ENCODE measurements at places on chromosomes 4 and X.
A peak's percentile ranks its signal among the peaks of the same experiment; 100 is the strongest.

DNA sequence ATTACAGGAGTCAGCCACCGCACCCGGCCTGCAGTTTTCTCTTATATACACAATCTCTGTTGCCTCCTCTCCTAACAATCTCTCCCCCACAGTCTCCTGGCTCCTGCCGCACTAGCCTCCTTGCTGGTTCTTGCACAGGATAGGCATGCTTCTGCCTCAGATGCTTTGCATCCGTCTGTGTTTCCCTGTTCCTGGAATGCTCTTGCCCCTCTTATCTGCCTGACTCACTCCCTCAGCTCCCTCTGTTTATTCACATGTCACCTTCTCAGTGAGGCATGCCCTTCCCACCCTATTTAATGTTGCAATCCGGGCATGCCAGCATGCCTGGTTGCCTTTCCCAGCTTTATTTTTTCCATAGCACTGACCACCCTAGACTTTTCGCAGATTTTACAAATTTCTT, 161.9 kb downstream of the PHF8 start:
- peaks cover 13% of the 10 kb centered on the region for H3K27me3 ChIP-seq
- no peaks in the 10 kb centered on the region for H3K4me1 ChIP-seq
- no peak overlapping the region for H3K27ac ChIP-seq
- no peak for DNase-seq
- H3K4me3 ChIP-seq, result no peak overlapping the region

DNA sequence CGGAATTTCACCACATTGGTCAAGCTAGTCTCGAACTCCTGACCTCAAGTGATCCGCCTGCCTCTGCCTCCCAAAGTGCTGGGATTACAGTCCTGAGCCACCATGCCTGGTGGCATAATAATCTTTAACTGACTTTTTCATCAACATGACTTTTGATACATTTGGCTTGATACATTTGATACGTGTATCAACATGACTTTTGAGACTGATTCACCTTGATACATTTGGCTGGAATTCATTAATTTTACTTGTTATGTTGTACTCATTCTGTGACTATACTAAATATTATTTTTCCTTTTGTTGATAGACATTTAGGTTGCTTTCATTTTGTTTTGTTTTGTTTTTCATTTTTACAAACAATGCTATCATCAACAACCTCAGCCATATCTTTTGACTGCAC, 6.3 kb downstream of the TMEM154 start:
- peaks cover 15% of the 10 kb centered on the region for H3K4me1 ChIP-seq
- no peaks in the 10 kb centered on the region for H3K27me3 ChIP-seq
- peaks cover 17% of the 10 kb centered on the region for H3K36me3 ChIP-seq

GRCh38 chr4:110198435-110199416, at the start of gene ELOVL6:
Gene ELOVL6, minus strand, starts transcription at chr4:110198615. Its CDS starts 280 bp downstream, at chr4:110198335.
- peaks cover 30% of the 10 kb centered on the region for H3K4me1 ChIP-seq
- H3K4me3 ChIP-seq, result peak within 1 kb of the TSS; percentile 93
- peaks cover 10% of the 10 kb centered on the region for H3K36me3 ChIP-seq
- H3K27me3 ChIP-seq, result peaks cover 6% of the 10 kb centered on the region
- H3K27ac ChIP-seq, result peak within 1 kb of the TSS; percentile 96
- peak; percentile 54 for DNase-seq

DNA sequence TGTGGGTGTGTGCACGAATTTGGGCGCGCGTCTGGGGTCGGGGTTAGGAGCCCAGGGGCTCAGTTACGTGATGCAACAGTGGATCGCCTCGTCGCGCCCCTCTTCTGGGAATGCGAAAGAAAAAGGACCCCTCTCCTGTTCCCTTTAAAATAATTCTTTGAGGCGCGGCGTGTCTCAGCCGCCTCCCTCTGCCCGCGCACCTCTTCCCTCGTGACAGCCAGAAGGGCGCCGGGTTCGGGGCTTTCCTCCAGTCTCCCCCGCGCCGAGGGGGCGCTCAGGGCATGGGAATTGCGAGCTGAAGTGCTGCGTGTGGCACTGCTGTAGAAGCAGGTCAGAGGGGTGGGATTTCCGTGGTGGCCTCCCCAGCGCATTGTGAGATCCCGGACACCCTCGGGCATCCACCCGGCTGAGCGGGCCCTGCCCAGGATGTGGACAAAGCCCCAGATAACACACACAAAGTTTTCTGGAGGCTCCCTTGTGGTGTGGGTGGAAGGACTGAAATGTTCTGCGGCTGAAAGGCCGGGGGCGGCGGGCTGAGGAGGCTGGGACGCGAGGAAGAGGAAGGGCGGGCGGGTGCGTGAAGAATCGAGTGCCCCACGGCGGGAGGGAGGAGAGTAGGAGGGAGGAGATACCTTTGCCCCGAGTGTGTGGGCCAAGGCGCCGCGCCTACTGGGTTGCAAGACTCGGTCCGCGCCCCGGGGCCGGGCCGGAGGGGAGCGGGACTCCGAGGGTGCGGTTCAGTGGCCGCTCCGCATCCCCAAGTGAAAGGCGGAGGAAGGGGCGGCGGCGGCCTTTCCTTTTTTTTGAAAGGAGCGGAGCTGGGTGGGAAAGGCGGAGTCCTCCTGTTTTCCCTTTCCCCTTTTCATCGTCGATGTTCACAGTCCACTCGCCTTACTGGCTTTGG, 752 bp downstream of the SEPTIN11 start:
- no peaks in the 10 kb centered on the region for H3K27me3 ChIP-seq
- H3K4me1 ChIP-seq, result peaks cover 18% of the 10 kb centered on the region
- H3K27ac ChIP-seq, result peak overlapping the region; percentile 83

GRCh38 chr4:69708211-69708610, 52.2 kb downstream of the SULT1B1 start:
- no peaks in the 10 kb centered on the region for H3K36me3 ChIP-seq
- no peaks in the 10 kb centered on the region for H3K4me1 ChIP-seq
- no peak overlapping the region for H3K4me3 ChIP-seq
- no peaks in the 10 kb centered on the region for H3K27me3 ChIP-seq
- DNase-seq, result no peak

DNA sequence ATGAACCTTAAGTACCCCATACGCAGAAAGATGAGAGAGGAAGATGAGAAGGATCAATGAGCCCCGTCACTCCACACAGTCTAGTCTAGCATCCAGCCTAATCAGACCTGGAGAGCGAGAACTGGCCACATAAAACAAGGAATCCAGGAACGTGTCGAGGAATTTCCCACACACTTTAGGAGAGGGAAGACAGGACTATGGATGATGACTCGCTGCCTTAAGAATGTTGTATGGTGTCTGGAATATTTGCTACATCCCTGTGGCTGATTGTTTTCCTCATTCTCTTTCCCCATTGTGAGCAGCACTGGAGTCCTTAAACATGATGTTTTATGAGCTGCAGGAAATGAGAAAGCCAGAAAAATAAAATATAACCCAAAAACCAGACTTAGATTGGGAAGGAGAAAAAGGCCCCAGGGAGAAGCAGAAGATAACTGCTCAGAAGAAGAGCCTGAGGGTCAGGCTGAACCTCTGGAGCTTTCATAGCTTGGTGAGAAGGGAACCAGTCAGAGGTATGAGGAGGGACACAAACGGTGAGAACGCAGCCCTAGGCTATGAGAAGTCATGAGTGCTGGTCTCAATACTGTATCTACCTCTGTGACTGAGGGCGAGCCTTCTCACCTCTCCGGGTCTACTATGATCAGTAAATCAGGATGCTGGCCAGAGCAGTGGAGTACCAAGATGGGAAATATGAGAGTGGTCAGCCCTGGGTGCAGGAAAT, 139.5 kb upstream of the NOCT start:
- no peak overlapping the region for H3K4me3 ChIP-seq
- no peaks in the 10 kb centered on the region for H3K36me3 ChIP-seq
- peaks cover 14% of the 10 kb centered on the region for H3K27me3 ChIP-seq
- DNase-seq, result no peak
- no peak overlapping the region for H3K27ac ChIP-seq

GRCh38 chr4:169014586-169014985, 4.5 kb upstream of the CBR4 start:
- no peak overlapping the region for H3K27ac ChIP-seq
- peaks cover 10% of the 10 kb centered on the region for H3K4me1 ChIP-seq
- DNase-seq, result no peak
- no peaks in the 10 kb centered on the region for H3K36me3 ChIP-seq
- peaks cover 5% of the 10 kb centered on the region for H3K27me3 ChIP-seq

- DNase-seq, result no peak
- no peak overlapping the region for H3K27ac ChIP-seq
- H3K4me1 ChIP-seq, result no peaks in the 10 kb centered on the region
- no peak overlapping the region for H3K4me3 ChIP-seq
These were observed 227.9 kb upstream of the ANKRD50 start for GRCh38 chr4:124940387-124940786.

- DNase-seq, result no peak
- H3K4me1 ChIP-seq, result no peaks in the 10 kb centered on the region
- H3K27me3 ChIP-seq, result no peaks in the 10 kb centered on the region
- no peak overlapping the region for H3K4me3 ChIP-seq
- H3K36me3 ChIP-seq, result no peaks in the 10 kb centered on the region
These were observed 102.7 kb downstream of the TRAM1L1 start for GRCh38 chr4:116982656-116983055.

GRCh38 chrX:140151316-140151715, 186.0 kb upstream of the CXorf66 start:
- H3K27me3 ChIP-seq, result no peaks in the 10 kb centered on the region
- no peak overlapping the region for H3K27ac ChIP-seq

DNA sequence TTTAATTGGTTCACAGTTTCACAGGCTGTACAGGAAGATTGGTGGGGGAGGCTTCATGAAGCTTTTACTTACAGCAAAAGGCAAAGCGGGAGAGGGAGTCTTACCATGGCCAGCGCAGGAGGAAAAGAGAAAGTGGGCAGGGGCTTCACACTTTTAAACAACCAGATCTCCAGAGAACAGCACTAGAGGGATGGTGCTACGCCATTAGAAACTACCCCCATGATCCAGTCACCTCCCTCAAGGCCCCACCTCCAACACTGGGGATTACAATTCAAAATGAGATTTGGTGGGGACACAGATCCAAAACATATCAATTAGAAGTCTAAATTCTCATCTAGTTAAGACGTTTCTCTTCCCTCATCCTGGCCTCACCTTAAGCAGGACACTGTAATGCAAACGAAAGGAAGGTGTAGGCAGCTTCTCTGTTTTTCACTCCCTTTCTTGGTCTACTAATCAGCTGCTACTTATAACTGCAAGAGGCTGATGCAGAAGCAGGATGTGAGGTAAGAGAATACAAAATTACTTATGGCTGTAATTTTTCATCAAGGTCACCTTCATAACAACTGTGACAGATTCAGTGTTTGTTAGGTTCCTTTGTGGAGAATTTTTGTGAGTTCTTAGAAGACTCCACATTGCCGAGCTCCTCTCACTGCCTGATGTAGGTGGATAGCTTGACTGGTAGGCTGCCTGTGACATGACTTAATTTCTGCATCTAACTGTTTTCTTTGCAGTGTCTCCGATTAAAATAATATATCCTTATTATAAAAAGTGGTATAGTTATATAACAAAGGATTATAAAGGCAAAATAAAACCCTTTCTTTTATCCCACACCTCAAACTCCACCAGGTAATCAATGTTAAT, 255.1 kb downstream of the IL15 start:
- no peak overlapping the region for H3K4me3 ChIP-seq
- no peaks in the 10 kb centered on the region for H3K27me3 ChIP-seq
- H3K4me1 ChIP-seq, result no peaks in the 10 kb centered on the region
- no peaks in the 10 kb centered on the region for H3K36me3 ChIP-seq
- no peak overlapping the region for H3K27ac ChIP-seq
- DNase-seq, result no peak

GRCh38 chr4:14877246-14878225, 124.7 kb upstream of the CPEB2 start:
- DNase-seq, result peak; percentile 27
- no peak overlapping the region for H3K4me3 ChIP-seq
- peak overlapping the region; percentile 73 for H3K27ac ChIP-seq
- H3K36me3 ChIP-seq, result peaks cover 4% of the 10 kb centered on the region

GRCh38 chr4:70488748-70489147, 16.8 kb downstream of the MUC7 start:
- H3K36me3 ChIP-seq, result no peaks in the 10 kb centered on the region
- no peak overlapping the region for H3K27ac ChIP-seq
- no peaks in the 10 kb centered on the region for H3K4me1 ChIP-seq
- DNase-seq, result no peak

- H3K4me3 ChIP-seq, result no peak overlapping the region
- H3K4me1 ChIP-seq, result no peaks in the 10 kb centered on the region
- no peak overlapping the region for H3K27ac ChIP-seq
- DNase-seq, result no peak
- no peaks in the 10 kb centered on the region for H3K36me3 ChIP-seq
These were observed 1282.3 kb upstream of the TENM3 start for GRCh38 chr4:180960743-180961401.

GRCh38 chrX:95291561-95291960, 1393.1 kb upstream of the DIAPH2 start:
- H3K4me1 ChIP-seq, result no peaks in the 10 kb centered on the region
- DNase-seq, result no peak
- H3K27ac ChIP-seq, result no peak overlapping the region
- H3K27me3 ChIP-seq, result no peaks in the 10 kb centered on the region
- no peak overlapping the region for H3K4me3 ChIP-seq

DNA sequence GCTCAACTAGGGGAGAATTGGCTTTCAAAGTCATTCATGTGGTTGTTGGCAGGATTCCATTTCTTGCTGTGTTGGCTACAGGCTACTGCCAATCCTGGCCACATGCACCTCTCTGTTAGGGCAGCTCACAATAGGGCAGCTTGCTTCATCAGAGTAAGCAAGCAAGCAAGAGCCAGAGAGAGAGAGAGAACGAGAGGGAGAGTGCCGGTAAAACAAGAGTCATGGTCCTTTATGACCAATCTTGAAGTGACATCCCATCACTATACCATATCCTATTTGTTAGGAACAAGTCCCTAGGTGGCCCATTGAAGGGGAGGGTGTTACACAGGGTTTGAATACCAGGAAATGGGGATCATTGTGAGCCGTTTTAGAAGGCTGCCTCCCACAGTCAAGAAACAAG, 33.0 kb upstream of the TLR2 start:
- H3K27ac ChIP-seq, result peak overlapping the region; percentile 86
- H3K36me3 ChIP-seq, result no peaks in the 10 kb centered on the region
- no peak for DNase-seq
- peaks cover 3% of the 10 kb centered on the region for H3K27me3 ChIP-seq
- H3K4me1 ChIP-seq, result peaks cover 29% of the 10 kb centered on the region

DNA sequence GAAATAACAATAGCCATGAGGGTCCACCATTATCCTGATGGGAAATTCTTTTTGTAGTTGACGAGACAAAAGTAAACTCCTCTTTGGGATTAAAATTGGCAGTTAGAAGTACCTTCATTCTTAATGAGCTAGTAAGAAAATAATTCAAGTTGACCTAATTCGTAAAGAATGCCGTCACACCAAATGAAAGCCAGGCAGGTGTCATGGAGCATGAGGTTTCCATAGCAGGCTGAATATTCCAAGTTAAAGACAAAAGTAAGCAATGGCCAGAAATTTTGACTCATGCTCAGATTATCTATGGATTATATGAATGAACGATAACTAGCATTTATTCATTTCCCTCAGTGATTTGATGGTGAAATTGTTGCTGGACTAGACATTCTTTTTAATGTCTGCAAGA, 192.2 kb upstream of the FAT1 start:
- no peak overlapping the region for H3K27ac ChIP-seq
- DNase-seq, result no peak
- H3K4me3 ChIP-seq, result no peak overlapping the region
- no peaks in the 10 kb centered on the region for H3K4me1 ChIP-seq
- no peaks in the 10 kb centered on the region for H3K27me3 ChIP-seq
- H3K36me3 ChIP-seq, result no peaks in the 10 kb centered on the region

- no peak overlapping the region for H3K27ac ChIP-seq
- H3K27me3 ChIP-seq, result no peaks in the 10 kb centered on the region
- H3K4me1 ChIP-seq, result no peaks in the 10 kb centered on the region
These were observed 88.5 kb downstream of the PDS5A start for GRCh38 chr4:39889226-39889625.

All from activated CD8-positive, alpha-beta T cell treated with anti-CD3 and anti-CD28 coated beads, Interleukin-2, amount 10 ng/mL, durations not matched to agents 7 days and 5 days (primary cell).